CD4-positive, alpha-beta T cell treated with Interleukin-6 at 100 ng/mL for 8 hours (primary cell): ENCODE measurements at places on chromosomes 7 and 10.

- no peak for DNase-seq
Measured at GRCh38 chr10:16756561-16757221, 60.5 kb downstream of the RSU1 start.

- no peak for DNase-seq
Measured at GRCh38 chr7:111137296-111138192, 46.6 kb downstream of the LRRN3 start.

GRCh38 chr7:5610500-5611186 is 170.8 kb downstream of the RNF216 start:
- DNase-seq, result no peak

DNA sequence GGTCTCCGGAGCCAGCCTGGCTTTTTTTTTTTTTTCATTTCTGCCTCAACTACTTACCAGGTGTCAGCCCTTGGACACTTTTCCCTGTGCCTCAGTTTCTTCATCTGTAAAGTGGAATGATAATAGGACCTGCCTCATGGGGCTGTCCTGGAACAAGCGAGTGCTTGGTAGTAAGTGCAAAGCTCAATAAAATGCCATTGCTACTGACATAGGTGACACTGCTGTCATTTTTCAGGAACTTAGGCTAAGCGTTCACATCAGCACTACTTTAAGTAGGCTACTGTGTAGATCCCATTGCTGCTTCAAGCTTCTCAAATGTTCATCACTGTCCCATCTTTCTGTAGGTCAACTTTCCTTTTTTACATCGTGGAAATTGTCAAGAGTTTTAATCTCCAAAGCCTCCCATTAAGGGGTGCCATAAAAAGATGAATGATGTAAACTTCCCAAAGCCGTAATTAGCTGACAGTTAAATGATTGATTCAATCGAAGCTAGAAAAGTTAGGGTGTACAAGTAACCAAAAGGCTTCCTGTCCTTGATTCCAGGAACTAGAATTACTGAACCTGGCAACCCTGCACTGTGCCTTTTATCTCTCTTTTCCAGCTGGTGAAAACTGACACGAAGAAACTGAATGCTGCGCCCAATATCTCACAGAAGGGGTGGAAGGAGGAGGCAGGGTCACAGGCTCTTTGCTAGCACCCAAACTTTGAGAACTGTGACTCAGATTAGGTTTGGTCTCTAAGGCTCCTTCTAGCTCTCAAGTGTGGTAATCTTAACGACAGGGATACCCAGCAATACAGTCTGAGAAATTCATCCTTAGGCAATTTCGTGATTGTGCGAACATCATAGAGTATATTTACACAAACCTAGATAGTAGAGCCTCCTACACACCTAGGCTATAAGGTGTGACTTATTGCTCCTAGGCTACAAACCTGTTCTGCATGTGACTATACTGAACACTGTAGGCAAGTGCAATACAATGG is 861 bp upstream of the USP6NL start:
- no peak for DNase-seq

GRCh38 chr7:44060948-44061644 is 4.3 kb downstream of the PGAM2 start:
- DNase-seq, result no peak

DNA sequence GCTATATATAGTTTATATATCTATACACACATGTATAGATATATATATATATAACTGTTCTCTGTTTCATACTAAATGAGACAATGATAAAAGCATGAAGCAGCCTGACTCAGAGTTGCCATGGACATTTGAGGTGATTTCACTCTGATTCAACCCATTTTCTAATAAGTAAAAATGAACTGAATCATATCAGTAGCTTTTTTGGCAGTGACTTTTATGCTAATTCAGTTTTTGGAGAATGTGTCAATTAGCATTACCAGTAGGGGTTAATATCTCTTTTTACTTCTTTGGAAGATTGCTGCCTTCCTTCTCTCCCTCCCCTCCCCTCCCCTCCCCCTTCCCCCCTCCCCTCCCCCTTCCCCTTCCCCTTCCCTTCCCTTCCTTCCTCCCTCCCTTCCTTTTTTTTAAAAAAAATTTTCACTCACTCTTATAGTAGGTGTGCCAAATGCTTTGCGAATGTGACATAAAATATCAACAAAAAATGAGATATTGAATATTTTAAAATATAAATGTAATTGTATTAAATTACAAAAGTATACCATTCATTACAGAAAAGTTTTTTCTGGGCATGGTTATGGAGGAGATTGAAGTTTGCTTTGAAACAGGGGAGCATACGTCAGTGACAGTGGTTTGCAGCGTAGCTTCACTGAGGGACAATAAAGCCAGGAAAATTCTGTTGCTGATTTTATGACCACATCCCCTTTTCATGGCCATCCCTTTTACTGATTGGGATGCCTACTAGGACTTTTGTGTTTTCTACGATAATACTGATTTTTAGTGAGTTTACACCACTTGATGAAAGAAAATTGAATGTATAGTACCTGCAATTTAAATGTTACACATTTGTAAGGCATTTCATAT is 64.0 kb upstream of the KLF6 start:
- no peak for DNase-seq

DNA sequence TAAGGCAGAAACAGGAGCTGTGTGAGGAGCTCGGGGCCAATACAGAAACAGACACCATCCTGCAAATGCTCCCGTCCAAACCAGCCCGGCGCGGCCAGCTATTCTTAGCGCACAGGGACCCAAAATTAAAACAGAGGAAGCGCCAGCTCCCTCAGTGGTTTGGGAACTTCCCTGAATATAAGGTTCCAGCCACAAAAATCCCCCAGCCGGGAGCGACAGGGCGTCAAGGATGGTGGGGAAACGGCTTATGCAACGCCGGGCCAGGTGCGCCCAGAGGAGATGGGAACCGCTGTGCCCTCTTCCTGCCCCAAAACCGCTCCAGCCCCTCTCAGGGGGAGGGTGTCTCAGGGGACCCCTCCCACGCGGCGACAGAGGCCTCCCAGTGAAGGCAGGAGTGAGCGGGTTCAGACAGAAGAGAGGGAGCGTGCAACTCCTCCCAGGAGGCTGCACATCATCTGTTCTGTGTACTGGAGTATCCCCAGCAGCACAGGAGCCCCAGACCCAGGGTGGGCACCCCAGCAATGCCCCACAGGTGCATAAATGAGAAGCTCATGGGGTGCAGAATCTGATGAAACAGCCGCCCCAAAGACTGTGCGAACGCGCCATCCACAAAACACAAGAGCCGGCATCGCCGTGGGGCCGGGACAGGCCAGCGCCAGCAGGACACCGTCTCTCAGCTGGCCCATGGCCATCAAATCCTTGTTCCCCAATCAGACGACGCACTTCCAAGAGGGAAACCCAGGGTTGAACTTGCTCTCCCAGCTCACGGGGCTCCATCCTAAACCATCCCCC is 73.9 kb upstream of the PDGFA start:
- no peak for DNase-seq

GRCh38 chr7:35454575-35455385 is 200.9 kb upstream of the TBX20 start:
- DNase-seq, result no peak

- no peak for DNase-seq
Measured at GRCh38 chr10:3030765-3031164, 36.6 kb upstream of the PFKP start.

DNA sequence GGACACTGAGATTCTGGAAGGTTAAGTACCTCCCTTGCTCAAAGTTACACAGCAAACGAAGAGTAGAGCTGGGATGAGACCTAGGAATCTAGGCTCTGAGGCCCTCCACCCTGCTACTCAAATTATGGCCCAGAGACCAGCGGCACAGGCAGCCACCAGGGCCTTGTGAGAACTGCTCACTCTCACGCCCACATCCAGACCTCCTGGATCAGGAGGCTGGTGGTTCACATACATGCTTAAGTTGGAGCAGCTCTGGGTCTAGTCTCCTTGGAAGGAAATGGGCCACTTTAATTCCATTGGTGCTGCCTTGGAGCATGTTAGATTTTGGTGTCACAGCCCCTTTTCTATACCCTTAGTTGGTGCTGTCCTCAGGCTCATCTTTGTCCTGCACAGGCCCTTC is 41.9 kb downstream of the ADRA2A start:
- no peak for DNase-seq

- DNase-seq, result no peak
Measured at GRCh38 chr7:150341263-150342120, at the start of gene RARRES2. TSS of gene RARRES2 (minus strand) at chr7:150341629. CDS start at chr7:150340609, 1,020 bp downstream.

DNA sequence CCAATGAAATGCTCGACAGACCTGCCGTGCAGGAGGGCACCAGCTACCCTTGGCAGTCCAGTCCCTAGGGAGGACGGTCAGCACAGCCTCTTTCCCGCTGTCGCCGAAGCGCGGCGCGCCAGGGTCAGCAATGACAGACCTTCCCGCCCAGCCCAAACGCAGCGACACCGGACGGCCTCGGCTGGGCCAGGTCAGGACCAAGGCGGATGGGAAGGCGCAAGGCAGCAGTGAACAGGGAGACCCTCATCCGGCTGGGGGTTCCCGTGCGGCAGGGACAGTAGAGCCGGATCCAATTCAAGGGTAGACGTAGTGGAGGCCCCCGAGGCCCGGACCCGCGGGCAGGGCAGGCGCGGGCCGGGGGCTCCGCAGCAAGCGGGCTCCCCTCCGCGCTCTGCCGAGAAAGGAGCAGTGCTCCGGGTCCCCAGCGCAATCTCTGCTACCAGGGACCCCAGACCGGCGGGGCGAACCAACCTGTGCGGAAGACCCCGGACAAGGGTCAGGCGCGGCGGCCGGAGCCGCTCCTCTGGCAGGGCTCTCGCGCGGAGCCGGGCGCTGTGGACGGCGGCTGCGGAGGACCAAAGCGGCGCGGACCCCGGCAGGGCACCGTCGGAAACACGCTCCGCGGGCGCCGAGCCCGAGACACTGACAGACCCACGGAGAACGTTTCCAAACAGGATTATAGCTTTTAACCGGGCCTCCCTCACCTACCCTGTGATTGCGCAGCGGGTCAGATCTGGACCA is at the start of gene SEC31B:
Gene SEC31B (minus strand): TSS at position 551 of the 741 bp plus-strand sequence. CDS start 2,909 bp downstream, outside the sequence.
- no peak for DNase-seq

DNA sequence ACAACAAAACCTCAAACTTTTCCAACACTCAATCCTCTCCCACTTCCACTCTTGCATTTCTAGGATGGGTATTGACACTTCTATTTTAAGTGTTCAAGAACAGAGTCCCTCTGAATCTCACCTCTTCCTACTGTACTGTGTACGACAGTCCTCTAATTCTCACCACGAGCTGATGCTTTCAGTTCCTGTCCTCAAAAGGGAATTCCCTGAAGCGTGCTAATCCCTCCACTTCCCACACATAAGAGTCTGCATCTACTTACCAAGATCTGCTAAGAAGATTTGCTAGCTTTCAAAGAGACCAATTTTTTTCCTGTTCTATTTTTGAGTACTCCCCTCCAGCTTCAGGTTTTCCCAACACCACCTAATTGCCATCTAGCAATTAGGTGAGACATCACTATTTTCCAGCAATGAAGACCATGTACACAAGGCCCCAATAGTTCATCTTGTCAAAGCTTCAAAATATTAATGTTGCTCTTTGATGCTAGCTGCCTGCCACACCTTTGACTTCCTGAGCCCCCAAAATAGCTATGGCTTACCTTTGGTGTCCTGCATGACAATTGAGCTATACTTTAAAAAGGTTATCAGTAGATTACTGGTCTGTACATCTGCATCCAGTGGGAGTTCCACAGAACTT is 54.4 kb downstream of the ARMH3 start:
- no peak for DNase-seq

DNA sequence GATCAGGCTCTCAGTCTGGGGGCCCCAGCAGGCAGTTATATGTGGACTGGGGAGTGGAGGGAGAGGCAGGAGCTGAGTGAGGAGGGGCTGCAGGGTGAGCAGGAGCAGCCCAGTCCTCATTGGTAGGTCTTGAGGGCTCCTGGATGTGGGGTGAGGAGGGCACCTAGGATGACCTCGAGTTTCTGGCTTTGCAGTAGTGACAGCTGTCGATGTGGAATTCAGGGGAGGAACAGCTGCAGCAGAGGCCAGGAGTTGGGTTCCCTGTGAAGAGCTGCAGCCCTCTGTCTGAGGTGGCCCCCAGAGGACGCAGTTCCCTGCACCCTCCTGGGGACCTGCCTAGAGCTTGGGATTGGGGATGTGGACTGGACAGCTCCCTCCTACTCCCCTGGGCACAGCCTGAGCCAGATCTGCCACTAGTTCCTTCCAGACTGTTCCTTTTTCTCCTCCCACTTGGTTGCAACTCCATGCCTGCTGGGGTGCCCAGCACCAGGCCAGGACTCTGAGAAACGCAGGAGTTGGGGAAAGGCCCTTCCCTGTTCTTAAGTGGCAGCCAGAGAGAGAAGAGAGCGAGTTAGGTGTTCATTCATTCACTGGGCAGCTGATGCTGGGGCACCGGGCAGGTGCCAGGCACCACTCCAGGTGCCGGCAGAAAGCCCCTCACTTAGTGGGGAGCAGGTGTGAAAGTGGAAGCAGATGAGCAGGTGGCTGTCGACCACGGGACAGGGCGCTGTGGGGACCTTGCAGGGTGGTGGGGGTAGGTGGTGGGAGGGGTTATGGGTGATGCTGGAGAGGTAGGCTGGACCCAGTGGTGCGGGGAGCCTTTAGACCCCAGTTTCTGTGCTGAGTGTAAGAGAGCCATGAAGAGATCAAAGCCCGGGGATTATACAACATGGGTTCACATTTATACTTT is 57.9 kb downstream of the PRF1 start:
- DNase-seq, result no peak

DNA sequence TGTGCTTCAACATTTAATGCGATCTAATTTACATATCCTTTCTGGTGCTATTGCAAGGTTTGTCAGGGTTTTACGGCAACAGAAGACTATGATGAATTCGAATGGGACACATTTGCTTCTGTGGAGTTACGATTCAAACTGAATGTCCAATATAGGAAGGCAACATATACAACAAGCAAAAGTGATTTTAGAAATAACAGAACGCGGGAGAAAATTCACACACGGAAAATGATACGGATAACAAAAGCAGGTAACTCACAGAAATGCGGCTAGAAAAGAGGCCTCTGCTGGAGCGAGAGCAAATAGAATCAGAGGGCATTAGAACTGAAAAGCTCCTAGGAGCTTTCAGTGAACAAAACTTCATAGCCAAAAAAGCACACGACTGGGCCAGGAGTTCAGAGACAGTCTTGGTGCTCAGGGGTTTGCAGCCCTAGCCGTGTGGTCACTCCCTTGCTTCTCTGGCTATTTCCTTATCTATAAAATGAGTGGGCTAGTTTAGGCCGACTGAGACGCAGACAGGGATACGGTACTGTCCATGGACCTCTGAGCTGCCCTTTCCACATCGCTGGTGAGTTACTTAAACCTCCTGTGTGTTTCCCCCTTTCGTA is 557 bp upstream of the TAX1BP1 start:
- no peak for DNase-seq

DNA sequence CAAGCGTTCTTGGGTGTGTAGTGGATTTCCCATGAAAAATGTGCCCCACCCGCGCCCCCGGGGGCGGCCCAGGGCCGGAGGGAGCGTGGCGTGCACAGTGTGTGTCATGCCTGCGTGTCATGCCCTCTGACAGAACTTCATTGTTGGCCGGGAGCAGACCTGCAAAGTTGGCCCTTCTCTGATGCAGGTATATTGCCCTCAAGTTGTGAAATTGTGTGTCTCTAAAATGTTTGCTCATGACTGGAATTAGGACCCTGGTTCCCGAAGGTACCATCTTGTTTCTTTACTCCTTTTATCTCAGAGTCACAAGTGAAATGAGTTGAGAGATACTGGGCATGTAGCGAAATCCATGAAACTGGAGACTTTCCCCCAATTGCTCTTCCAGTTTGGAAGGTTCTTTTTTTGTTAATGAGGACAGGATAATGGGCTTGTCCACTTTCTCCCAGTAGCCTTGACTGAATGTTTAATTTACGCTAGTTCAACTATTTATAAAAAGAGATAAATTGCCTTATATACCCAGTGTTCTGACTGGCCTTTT is 26.2 kb downstream of the ADK start:
- no peak for DNase-seq

GRCh38 chr7:45146531-45147379 is 10.8 kb upstream of the RAMP3 start:
- DNase-seq, result no peak

- DNase-seq, result no peak
Measured at GRCh38 chr7:47188136-47188535, 393.8 kb downstream of the TNS3 start.
